ENCODE measurements at places on chromosomes 6 and 20.

GRCh38 chr20:63007646-63008488 is 1.1 kb upstream of the BHLHE23 start:
- no peak for DNase-seq

- no peak for DNase-seq
Measured at GRCh38 chr20:60144404-60144803, 186.2 kb downstream of the CDH26 start.

GRCh38 chr20:3613821-3614440 is 49.3 kb downstream of the GFRA4 start:
- DNase-seq: no peak

- no peak for DNase-seq
Measured at GRCh38 chr6:131096786-131097185, 33.7 kb upstream of the EPB41L2 start.

GRCh38 chr6:19362396-19362795 is 474.8 kb upstream of the ID4 start:
- no peak for DNase-seq

GRCh38 chr6:156778454-156779205 is 1.5 kb downstream of the ARID1B start:
- DNase-seq: peak; percentile 74

DNA sequence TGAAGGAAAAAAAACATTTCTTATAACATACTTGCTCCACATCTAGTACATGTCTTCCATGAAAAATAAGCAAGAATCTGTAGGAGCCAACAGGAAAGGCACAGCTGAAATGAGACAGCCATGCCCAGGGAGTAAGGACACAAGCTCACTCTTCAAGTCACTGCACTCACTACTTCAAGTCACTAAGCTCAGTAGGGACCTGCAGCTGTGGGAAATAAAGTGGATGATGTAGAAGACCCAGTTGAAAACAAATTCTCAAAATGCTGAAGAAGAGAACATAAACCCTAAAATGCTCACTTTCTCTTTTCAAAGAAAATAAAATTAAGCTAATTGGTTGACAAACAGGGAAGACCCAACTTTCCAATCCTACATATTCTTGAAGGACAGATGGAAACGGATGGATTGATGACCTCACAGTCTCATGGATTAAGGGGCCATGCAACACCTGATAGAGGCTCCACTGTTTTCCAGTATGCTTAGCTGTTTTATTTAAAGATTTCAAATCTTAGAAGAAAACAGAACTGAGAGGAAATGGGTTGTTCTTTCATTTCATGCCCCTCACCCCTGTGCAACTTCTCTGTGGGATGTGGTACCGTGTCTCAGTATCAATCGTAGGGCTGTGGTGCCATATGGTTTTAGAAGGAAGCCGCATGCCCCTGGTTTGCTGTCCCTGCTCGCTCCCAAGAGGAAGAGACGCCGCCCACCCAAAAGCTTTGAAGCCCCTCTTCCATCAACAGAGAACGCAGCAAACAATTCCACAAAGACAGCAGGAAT is 133.3 kb downstream of the WDR27 start:
- DNase-seq: no peak

DNA sequence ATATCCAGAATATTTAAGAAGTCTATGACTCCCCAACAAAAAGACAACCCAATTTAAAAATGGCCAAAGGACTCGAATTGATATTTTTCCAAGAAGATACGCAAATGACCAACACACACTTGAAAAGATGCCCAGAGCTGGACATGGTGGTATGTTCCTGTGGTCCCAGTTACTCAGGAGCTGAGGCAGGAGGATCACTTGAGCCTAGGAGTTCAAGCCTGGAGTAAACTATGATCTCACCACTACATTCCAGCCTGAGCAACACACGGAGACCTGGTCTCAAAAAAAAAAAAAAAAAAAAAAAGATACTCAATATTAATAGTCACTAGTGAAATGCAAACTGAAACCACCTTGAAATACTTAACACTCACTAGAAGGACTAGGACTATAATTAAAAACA is 12.2 kb upstream of the ARMC2 start:
- no peak for DNase-seq

- no peak for DNase-seq
Measured at GRCh38 chr6:148771896-148772554, 25.2 kb downstream of the UST start.

DNA sequence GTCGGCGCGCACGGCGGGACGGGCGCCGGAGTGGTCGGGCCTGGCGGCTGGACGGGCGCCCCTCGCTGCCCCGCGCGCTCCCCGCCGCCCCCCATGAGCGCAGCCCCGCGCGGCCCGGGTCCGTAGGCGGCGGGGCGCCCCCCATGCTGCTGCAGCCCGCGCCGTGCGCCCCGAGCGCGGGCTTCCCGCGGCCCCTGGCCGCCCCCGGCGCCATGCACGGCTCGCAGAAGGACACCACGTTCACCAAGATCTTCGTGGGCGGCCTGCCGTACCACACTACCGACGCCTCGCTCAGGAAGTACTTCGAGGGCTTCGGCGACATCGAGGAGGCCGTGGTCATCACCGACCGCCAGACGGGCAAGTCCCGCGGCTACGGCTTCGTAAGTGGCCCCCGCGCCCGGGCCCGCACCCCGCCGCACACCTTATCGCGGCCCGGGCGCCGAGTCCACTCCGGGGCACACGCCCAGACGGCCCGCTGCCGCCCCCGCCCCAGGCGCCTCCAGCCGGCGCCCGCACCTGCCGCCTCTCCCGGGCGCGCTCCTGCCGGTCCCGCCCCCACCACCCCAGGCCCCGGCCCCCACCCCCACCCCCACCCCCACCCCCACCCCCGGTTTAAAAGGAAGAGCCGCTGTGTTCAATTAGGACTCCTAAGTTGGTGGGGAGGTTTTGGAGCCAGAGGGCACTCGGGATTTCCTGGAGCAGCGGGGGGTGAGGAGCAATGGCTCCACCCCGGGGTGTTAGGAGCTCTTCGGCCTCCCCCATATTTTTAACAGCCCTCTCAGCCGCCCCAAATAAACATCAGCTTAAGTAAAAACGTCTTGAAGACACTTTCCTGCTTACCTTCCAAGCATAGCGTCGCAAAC is 474 bp downstream of the RBM38 start:
- no peak for DNase-seq

GRCh38 chr6:105484238-105485161 is 81.6 kb upstream of the PREP start:
- DNase-seq: no peak

DNA sequence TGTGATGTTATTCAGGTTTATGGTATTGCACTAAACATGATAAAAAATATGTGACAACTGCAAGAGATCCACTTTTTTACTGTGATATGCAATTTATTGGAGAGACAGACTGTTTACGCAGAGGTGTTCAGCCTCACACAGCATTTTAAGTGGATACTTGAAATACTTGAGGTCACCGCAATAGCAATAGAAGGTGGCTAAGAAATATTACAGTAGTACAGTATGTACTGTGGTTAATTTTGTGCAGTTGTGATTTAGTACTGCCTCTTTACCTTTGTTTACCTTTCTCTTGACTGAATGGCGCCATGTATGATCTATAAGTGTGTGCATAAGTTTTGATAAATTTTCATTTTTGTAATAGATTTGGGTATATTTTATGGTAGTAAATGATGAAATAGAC is 17.4 kb downstream of the MACROD2 start:
- no peak for DNase-seq

GRCh38 chr6:42446996-42447395 is 4.7 kb downstream of the TRERF1 start:
- DNase-seq: no peak

GRCh38 chr20:62065674-62066338 is at the start of gene TAF4:
Gene TAF4, minus strand, starts transcription at chr20:62065881. Its CDS starts 71 bp downstream, at chr20:62065810.
- no peak for DNase-seq

- no peak for DNase-seq
Measured at GRCh38 chr20:41045671-41046070, 17.0 kb downstream of the TOP1 start.

GRCh38 chr6:138803861-138804260 is 8.0 kb downstream of the ECT2L start:
- no peak for DNase-seq

DNA sequence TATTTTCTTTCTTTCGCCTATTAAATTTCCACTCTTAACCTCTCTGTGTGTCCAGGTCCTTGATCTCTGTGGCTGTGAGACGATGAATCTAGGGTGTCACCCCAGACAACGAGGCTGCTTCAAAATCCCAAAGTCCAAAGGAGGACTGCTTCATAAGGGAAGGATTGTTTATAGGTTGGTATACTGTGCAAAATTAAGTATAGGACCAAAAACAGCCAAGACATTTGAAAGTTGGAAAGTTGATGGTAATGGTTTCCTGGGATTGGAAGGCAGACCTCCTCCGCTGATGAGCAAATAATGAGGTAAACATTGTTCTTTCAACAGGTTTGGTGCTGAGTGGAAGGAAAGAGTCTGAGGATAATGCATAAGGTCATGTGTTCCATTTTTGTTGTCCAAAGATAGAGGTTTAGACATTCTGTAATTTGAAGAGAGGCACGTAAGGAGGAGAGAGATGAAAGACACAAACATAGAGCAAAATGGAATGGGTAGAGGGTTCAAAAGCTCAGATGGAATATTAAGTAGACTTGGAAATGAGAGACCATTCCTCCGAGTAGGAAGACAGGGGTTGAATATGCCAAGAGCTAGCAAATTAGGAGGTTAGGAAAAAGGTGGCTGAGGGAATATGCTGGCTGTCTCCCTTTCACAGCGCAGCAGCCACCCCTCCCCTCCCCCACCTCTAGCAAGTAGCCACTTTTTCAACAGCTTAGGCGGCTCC is 24.8 kb downstream of the ZNF311 start:
- DNase-seq: no peak

- DNase-seq: no peak
Measured at GRCh38 chr6:155381673-155382337, 67.5 kb upstream of the TFB1M start.

DNA sequence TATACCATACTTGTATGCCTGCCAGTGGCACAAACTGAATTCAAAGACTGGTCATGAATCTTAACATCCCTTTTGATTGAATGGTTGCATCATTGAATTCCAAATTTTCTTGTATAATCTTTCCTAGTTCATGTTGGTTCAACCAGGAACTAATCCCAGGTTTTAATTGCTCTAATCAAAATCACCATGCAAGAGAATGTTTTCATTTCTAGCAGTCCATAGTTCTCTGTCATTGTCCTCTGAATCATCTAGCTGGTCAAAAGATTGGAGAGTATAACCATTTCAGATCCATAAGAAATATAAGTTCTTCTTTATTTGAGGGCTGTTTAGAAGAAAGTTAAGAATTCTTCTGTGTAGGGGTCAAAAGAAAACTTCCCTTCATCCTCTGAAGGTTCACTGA is 57.2 kb downstream of the ZNF292 start:
- DNase-seq: no peak

- DNase-seq: no peak
Measured at GRCh38 chr6:152293404-152293803, 343.8 kb downstream of the SYNE1 start.

Data from suprapubic skin (tissue), 4 donors.